Stimulated activated CD8-positive, alpha-beta memory T cell treated with anti-CD3 and anti-CD28 coated beads, Interleukin-15, amount 100 ng/mL, for 4 hours (primary cell): ENCODE measurements at places on chromosomes 7 and 10.

DNA sequence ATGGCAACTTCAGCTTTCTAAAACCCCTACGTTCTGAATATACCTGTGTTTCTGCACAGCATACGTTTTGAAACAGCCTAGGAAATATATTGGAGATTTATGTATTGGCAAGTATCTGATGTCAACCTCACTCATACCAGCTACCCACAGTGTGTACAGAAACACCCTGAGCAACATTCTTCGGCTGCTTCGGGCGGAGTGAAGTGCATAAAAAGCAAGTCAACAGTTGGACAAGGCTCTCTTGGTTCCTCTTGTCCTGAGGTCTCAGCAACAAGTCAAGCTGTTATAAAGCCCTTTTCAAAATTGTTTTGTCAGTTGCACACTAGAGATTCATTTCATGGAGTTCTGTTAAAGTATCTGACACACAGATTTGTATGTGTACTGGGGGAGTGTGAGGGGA lies 40.0 kb upstream of the PAPSS2 start:
- DNase-seq: no peak

DNA sequence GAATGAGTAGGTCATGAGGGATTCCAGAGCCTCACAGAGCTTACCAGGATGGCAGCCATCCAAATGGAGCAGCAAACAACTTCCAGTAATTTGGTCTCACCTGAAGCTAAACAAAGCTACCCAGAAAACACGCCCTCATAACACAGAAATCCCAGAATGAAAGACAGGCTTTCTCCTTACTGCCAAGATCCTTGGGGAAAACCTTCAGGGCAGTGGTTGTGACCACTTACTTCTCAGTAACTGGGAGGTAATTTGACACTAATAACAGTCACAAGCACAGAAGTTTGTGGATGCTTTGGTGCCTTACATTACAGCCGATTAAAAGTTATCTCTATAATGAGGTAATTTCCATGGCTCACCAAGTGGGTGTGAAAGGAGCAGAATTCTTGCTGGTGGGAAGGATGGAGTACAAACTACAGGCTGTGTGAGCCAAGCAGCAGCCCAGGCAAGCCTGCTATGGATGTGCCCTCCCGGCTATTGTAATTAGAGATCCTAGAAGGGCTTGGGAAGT lies 10.4 kb downstream of the WDR91 start:
- no peak for DNase-seq

- DNase-seq: no peak
Observed at GRCh38 chr10:50527442-50528043, 96.2 kb downstream of the SGMS1 start.

GRCh38 chr7:134710854-134711624 lies 64.4 kb downstream of the BPGM start:
- DNase-seq: no peak

DNA sequence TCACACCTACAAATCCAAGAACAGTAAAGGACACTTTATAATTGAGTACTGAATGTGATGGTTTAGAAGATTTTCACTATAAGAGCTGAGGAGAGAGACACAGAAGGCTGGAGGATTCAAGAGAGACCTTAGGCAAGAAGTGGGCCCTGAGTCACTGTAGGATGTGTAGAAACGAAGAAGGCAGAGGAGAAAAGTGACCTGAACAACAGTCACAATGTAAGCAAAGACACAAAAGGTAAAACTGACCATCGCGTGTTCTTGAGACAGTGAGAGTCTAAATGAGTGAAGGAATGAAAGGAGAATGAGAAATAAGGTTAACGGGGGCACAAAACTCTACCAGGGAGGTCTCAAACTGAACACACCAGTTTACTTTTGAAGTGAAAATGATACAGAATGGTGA lies 298.2 kb upstream of the LRGUK start:
- DNase-seq: no peak

DNA sequence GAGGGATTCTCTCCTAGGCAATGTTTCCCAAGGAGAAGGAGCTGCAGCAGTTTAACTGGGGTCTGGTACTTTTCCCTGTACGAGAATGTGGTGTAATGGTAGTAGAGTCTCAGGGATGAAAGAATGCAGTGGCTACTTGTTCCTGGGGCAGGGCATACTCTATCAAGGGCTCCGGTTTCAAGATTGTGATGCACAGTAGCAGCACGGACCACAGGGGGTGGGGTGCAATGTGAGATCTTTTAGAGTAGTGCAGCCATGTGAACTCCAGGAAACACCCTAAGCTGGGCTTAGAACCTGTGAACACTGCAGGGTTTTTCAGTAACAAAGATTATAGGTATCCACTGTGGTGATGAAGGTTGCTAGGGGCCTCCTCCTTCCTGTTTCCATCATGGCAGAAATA lies 903.9 kb downstream of the NRG3 start:
- DNase-seq: no peak

GRCh38 chr7:85730012-85730411 lies 543.2 kb upstream of the SEMA3D start:
- DNase-seq: no peak

GRCh38 chr10:21355591-21356011 lies 169.9 kb downstream of the SKIDA1 start:
- no peak for DNase-seq

DNA sequence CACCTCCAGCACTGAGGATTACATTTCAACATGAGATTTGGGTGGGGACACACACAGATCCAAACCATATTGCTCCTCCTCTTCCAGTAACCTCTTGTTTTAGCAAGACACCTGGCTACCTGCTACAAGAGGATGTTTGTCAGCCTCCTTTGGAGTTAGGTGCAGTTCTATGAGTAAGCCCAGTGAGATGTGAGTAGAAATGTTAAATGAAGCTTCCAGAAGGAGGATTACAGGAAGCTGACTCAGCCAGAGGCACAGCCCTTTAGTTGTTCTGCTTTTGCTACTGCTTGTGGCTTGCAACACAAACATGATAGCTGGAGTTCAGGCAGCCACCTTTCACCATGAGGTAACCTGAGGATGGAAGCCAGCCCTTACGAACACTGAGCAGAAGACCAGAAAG lies 382.7 kb upstream of the RNF32 start:
- no peak for DNase-seq

DNA sequence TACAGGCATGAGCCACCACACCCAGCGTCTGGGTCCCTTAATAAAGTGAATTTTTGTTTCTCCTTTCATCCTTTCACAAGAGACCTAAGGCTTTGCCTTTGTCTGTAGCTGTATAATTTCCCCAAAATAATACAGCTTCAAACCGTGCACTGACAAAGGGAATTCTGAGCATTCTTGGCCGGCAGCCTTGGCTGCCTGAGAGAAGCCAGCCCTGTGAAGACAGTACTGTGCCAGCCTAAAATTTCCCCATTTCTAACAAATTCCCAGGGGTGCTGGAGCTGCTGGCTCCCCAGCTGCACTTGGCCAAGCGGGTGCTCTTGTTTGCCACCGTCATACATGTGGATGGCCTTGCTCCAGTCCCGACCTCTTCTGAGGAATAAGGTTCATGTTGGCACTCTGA lies 106.2 kb downstream of the ZMYND11 start:
- DNase-seq: no peak

DNA sequence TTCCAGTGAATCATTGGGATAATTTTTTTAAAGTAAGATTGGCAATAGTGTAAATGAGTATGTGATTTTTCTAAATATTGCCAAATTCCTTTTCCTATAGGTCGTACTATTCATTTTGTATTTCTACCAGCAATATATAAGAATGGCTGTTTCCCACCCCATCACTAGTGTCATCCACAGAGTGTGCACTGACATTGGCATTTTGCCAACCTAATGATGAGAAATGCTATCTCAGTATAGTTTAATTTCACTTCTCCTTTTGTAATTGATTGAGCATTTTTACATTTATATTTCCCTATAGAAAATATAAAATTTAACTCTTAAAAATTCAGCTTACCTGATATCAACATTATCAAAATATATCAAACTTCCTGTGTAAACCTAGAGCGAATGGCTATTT lies 17.6 kb upstream of the TMEM26 start:
- DNase-seq: no peak

- DNase-seq: no peak
Observed at GRCh38 chr7:34451923-34452322, 206.1 kb upstream of the NPSR1 start.

- no peak for DNase-seq
Observed at GRCh38 chr7:11557627-11558026, 274.4 kb downstream of the THSD7A start.

GRCh38 chr7:92997152-92997551 lies 120.6 kb downstream of the SAMD9 start:
- DNase-seq: no peak

DNA sequence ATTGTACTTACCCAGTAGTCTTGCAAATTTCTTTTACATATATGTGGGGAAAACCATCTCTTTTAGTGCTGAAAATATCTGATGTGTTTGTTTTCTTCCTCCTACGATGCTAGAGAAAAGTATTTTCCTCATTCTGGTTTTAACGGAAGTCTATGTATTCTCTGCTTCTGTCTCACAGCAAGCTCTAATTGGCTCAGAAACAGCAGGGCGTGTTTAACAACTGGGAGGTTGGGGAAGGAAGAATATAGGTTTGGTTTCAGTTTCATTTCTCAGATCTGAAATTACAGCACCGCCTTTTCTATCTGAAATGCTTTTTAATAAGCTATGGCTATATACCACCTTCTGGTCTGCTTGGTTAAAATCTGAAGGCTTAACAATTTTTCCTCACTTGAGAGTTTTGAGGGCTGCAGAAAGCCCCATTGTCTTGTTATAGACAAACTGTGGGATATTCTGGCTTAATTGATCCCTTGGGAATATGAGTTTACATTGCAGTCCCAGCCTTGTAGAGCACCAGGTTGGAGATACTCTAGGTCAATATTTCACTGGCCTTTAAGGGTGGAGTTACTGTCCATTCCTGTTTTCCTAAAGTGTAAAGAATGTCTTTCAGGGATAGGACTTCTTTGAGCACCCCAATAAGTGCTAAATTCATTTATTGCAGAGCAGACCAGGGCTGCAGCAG lies at the start of gene SAMD9:
SAMD9 (minus strand) TSS at position 128 of the 679 bp plus-strand sequence. CDS start 11,882 bp downstream, outside the sequence.
- peak; percentile 50 for DNase-seq
